Fibroblast of villous mesenchyme (primary cell): ENCODE measurements at places on chromosomes 6 and 20. TPM values are rescaled to one million over a fixed set of nuclear protein-coding genes. Genes with fewer than 3 reads are reported as not detected.

Gene TBCC
- total RNA-seq: 38.7 and 42.3 TPM in 2 replicates

Gene ARFGEF3
- total RNA-seq: under 0.01 TPM in 2 replicates

Gene RFX6
- total RNA-seq: not detected in 2 replicates

Gene ZNF76
- 14.2 and 16.8 TPM in 2 replicates for total RNA-seq

Gene CD24
- 1.3 and 4.3 TPM in 2 replicates for total RNA-seq

DNA sequence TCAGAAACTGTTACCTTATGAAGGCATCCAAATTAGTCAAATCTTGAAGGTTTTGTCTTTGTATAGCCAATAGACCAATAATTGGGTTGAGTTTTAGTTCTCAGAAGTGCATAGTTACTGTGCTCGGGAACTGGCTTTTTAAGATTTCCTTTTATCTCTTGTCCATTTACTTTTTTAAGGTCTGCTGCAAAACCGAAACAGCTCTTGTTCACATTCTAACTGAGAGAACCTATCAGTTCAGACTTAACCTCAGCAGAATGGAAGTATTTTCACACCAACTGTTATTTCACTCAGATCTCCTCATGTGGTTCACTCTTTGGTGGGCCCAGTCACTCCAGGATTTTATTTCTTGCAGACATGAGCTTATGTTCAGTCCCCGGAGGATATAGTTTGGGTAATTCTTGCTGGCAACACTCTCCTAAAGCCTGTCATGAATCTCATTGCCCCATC, 55.5 kb downstream of the TPBG start:
- DNase-seq: no peak

GRCh38 chr6:148700741-148701311, 46.0 kb upstream of the UST start:
- DNase-seq: peak; percentile 68

DNA sequence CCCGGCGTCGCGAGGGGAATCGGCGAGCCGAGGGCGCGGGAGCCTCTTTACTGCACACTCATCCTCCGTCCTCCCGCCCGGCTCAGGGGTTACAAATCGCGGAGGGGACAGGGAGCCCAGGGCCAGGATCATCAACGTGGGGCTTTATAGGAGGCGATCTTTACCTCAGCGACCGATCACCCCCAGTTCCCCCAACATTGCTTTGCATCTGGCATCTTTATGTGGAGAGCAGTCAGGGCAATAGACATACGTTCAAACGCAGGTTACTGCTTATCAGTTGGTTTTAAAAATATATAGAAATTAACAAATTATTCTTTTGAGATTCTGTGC, 634 bp downstream of the HSF2 start:
- peak; percentile 11 for DNase-seq

- peak; percentile 30 for DNase-seq
These were observed 66.6 kb downstream of the TNFAIP3 start for GRCh38 chr6:137933696-137934095.

- no peak for DNase-seq
These were observed 309.7 kb downstream of the ALDH8A1 start for GRCh38 chr6:134640229-134640628.

DNA sequence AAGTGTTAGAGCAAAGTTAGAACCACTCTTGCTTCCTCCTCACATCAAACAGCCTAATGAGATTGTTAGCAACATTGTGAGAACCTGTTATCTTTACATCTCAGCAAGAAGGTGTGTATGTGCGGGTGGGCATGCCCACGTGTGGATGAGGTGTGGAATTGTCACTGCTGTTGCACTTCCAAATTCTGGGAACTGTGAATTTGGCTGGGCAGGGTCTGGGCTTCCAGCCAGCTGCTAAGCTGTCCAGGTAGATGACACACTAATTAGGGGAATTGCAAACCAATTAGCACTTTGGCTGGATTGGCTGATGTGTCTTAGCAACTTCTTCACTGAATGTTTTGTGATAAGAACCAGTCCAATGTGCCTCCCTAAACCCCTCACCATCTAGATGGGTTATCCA, 848.2 kb downstream of the DHX35 start:
- DNase-seq: no peak

DNA sequence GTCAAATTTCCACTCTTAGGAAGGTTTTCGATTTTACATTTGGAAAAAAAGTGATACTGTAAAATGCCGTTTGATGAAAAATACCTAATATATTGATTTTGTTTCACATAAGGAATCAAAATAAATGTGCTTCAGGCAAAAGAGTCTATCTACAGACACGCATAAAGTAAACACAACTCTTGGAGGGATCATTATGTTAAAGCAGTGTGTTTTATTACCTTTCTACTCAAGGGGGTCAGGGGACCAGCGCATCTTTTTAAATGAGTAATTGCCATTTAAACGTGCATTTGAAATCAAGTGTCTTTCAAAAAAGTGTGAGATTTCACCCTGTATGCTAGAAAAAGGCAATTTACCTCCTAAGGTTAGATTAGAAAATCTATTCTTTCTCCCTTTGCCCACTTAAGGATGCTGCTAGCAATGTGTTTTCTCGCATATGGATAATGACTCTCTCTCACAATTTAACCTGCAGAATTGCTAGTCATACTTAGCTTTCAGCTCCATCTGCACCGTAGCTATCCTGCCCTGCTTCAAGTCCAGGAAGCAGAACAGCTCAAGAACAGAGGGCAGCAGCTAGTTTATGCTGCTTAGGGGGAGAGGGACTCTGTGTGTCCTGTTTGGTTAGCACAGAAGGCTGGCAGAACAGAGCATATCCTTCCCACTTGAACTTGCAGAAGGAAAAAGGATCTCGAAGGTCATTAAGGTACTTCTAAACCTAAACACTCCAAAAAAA, 35.0 kb downstream of the NKAIN2 start:
- DNase-seq: no peak

DNA sequence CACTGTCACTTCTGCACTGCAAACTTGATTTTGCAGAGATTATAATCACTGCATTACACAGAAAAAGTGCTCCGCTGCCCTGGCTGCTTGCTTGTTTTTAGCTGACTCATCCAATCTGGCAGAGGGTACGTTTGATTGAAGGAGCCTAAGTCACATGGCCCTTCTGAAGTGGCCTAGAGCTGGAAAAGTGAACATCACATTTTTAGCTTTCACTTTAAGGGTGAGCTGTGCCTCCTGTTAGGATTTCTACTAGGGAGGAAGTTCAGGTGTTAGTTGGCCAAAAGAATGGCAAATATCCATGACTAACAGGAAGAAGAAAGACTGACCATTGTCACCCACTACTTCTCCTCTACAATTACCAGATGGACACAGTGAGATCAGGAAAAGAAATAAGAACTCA, 889.1 kb upstream of the MAP3K7 start:
- DNase-seq: peak; percentile 64

- no peak for DNase-seq
These were observed 95.8 kb upstream of the LY86 start for GRCh38 chr6:6492675-6493074.

GRCh38 chr6:138504764-138505689, 5.7 kb upstream of the NHSL1 start:
- no peak for DNase-seq

DNA sequence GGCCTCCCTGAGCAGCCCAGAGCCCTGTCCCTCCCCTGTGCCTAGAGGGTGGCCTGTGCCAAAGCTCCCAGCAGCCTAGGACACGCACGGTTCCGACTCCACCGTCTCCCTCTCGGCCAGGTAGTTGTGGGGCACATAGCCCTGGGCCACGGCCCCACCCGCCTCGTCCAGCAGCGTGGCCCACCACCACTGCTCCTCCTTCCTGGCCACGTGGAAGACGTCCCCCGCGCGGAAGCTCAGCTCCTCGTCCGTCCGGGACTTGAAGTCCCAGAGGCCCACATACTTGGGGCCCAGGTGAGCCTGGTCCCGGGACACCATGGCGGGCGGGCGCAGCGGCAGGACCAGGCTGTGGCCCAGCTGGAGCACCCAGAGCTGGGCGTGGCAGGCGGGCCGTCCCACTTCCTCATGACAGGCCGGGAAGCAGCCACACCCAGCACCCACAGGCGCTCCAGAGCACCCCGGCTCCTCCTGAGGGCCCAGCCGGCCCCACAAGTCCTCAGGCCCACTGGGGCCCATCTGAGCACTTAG, at the start of gene PTK6:
TSS of gene PTK6 (minus strand) at position 380 of the 528 bp plus-strand sequence. CDS start at position 318, 62 bp downstream.
- no peak for DNase-seq

GRCh38 chr20:60052322-60052721, 94.1 kb downstream of the CDH26 start:
- DNase-seq: no peak
